ENCODE measurements at places on chromosomes 6 and 20. TPM values are rescaled to one million over a fixed set of nuclear protein-coding genes. Genes with fewer than 3 reads are reported as not detected.

The APOM gene
- total RNA-seq, result 1.3 TPM

The GNMT gene
- 0.32 TPM for total RNA-seq

The ABCF1 gene
- total RNA-seq, result 69.7 TPM

GRCh38 chr20:62409931-62410745, 3.1 kb upstream of the CABLES2 start:
- DNase-seq, result no peak

GRCh38 chr6:109455437-109456110, at the start of gene MICAL1:
MICAL1 (minus strand) TSS chr6:109455772; CDS start chr6:109454196, 1,576 bp downstream.
- DNase-seq, result no peak

- no peak for DNase-seq
These were observed 1.7 kb downstream of the UNC5CL start for GRCh38 chr6:41037107-41037900.

GRCh38 chr20:24359321-24360027, 110.0 kb upstream of the SYNDIG1 start:
- DNase-seq, result no peak

DNA sequence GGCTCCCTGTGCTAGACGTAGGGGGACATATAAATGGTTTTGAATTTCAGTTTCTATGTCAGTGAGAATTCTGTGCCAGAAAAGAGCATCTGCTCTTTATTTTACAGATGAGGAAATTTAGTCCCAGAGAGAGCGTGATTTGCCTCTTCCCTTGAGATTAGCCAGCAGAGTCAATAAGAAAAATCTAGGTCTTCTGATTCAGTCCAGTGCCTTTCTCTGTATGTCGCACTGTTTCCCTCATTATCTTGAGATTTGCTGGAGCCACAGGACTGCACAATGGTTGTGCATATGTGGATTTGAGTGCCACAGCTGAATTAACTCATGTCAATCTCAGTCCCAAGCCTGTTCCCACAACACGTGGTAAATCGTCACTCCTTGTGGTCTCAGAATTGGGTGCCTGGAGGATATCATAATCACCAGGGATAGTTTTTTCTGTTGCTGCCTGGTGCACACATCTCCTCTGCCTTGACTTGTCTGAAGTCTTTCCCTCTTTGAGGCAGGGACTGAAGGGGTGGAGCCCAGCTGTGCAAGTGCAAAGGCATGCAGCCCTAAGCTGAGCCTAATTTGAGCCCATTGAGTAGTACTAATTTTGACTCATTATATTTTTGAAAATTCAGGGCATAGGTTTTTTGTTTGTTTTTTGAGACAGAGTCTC, 276.7 kb downstream of the SOX4 start:
- peak; percentile 93 for DNase-seq

GRCh38 chr20:3101737-3102574, 17.4 kb upstream of the AVP start:
- DNase-seq, result no peak

GRCh38 chr6:156396791-156397418, 380.3 kb upstream of the ARID1B start:
- DNase-seq, result no peak

Measured in foreskin keratinocyte (primary cell).